Naive thymus-derived CD4-positive, alpha-beta T cell (primary cell): ENCODE measurements at places on chromosomes 7 and 10. TPM values are rescaled to one million over a fixed set of nuclear protein-coding genes. Genes with fewer than 3 reads are reported as not detected.
A peak's percentile ranks its signal among the peaks of the same experiment; 100 is the strongest.

The MRLN gene
- total RNA-seq, result not detected in 2 replicates

The VSTM2A gene
- total RNA-seq, result not detected

The ARMC3 gene
- not detected for total RNA-seq

The TLX1 gene
- total RNA-seq, result not detected

DNA sequence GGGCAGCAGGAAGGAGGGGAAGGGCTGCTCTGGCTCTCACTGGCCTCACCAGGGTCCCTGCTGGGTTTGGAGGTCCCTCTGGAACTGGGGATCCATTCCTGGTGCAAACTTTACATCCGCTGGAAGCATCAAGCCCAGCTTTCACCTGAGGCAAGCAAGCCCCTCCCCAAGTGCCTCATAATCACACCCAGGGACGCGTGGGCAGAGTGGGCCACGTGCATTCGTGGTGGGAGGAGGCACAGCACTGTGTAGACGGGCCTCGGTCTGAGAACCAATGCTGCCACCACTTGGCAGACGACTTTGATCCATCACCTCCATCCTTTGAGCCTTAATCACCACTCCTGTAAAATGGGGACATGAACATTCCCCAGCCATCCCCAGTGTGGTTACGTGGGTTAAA, 74.1 kb downstream of the VWA2 start:
- no peak for DNase-seq

GRCh38 chr7:73840715-73841379, 1.5 kb downstream of the METTL27 start:
- no peak for DNase-seq

GRCh38 chr7:25031432-25031831, 51.5 kb upstream of the OSBPL3 start:
- no peak for DNase-seq

- DNase-seq, result no peak
Measured at GRCh38 chr10:113718969-113719822, 32.3 kb upstream of the PLEKHS1 start.

DNA sequence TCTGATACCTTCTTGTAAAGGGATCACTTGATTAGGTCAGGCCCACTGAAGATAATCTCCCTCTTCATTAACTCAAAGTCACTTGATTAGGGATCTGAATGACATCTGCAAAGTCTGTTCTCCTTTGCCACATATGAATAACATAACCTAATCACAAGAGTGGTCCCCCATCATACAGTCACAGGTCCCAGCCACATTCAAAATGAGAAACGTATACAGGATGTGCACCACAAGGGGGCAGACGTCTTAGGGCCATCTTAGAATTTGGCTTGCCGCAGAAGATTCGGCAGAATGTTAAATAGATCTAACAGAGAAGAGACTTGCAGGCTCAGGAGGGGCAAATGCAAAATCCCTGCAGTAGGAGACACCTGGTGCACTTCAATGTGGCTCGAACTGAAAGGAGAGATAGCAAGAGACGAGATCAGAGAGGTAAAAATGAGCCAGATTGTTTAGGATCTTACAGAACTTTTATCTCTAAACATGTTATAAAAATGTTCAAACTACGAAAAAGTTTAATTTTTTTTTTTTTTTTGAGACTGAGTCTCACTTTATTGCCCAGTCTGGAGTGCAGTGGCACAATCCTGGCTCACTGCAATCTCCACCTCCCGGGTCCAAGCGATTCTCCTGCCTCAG, 10.4 kb upstream of the SMC3 start:
- peak; percentile 67 for DNase-seq

GRCh38 chr10:7933262-7933661, 115.0 kb downstream of the TAF3 start:
- DNase-seq, result no peak

DNA sequence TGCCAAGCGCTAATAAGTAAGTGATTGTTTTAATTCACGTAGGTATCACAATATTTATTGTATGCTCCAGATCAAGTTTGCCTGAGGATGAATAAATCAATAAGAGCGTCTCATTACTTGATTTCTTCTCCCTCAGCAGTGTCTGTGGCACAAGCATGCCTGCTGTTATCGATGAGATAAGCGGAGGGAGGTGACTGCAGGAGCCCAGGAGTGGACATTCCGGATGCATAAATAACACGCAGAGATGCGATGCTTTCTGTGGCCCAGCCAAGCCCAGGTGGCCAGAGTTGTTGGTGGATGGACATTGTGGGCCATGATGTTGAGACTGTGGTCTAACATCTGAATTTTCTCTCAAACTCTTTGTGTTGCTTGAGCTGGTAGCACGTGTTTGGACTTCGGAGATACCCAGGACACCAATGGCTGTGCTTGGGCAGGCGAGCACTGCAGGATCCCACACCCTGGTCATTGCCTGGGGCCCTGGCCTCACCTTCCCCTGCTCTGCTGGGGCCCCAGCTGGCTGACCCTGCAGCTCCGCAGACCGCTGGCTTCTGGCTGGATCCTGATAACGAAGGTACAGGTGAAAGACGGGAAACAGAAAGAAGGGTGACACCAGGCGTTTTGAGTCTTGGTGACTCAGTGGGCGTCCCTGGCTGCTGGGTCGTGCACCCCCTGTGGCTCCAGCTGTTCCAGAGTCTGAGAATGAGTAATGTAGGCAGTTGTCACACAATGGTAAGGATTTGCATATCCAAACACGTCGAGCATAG, 31.2 kb upstream of the MNX1 start:
- no peak for DNase-seq

DNA sequence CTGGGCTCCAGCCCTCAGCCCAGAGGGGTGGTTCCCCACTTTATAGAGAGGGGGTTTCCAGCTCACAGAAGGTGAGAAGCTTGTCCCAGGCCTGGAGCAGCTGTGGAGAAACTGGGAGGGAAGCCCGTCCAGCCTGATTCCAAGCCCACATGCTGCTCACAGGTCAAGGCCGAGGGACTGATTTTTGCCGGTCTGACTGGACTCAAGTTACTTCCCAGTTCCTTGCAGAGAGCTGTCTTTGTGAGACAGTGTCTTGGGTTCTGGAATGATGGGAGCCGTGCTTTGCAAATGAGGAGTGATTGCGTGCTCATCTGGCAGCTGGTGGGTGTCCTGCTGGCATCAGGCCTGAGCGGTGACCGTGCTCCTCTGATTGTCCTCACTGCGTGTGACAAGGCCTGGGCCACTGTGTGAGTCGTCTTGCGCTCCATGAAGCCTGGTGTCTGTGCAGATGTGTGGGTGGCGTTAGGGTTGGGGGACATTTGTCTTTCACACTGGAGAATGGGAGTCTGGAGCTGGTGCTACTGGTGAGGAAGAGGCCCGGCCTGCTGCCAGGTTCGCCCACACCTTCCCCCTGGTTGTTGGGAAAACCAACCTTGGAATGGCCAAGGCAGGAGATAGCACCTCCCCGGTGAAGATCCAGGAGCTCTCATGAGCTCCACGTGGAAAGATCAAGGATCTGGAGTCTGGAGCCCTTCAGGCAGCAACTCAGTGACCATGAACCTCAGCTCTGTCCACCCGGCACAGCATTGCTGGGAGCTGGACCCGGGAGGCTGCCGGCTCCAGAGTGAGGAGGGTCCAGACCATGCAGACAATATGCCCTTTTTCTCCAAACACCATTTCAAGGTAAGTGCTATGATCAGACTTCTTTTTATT, 129.6 kb downstream of the SMURF1 start:
- no peak for DNase-seq
